NK-92 treated with Interleukin-12 subunit alpha and Interleukin-12 subunit beta, amount 100 ng/mL, for 24 hours (cell line): ENCODE measurements at places on chromosomes 2 and 18.

DNA sequence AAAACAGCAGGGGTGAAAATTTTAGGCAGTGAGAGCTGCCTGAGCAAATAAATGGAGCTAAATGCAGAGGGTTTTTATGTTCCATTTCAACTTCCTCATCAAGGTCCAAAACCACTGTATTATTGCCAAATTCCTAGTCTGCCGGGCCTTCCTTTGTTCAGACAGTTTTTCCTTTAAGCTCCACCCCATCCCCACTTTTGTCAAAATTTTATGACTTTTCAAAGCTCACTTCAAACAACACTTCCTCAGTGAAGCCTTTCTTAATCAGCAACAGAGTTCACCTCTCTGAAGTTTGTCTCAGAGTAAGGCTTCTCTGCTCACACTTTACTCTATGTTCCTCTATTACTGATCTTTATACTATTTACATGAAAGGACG is 81.3 kb downstream of the CERKL start:
- no peak for DNase-seq

- DNase-seq = no peak
Measured at GRCh38 chr2:104430852-104431251, 423.1 kb upstream of the POU3F3 start.

GRCh38 chr2:40625849-40626248 is 174.0 kb upstream of the SLC8A1 start:
- no peak for DNase-seq

DNA sequence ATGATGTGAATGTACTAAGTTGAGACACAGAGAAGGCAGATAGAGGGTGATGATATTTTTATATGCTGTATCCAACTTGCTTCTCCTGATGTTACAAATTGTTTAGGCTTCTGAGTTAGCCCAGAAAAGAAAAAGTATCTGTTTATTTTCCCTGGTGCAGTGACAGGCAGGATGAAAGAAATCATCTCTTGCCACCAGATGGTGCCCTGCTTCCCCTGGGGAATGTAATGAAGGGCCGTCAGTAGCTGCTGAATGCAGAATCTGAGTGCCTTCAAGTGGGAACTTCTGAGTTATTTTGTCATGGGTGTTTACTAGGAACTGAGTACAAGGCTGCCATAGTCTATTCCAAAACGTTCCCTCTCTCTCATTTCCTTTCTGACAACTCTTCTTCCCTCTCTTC is 525.6 kb downstream of the MBD2 start:
- DNase-seq = no peak

DNA sequence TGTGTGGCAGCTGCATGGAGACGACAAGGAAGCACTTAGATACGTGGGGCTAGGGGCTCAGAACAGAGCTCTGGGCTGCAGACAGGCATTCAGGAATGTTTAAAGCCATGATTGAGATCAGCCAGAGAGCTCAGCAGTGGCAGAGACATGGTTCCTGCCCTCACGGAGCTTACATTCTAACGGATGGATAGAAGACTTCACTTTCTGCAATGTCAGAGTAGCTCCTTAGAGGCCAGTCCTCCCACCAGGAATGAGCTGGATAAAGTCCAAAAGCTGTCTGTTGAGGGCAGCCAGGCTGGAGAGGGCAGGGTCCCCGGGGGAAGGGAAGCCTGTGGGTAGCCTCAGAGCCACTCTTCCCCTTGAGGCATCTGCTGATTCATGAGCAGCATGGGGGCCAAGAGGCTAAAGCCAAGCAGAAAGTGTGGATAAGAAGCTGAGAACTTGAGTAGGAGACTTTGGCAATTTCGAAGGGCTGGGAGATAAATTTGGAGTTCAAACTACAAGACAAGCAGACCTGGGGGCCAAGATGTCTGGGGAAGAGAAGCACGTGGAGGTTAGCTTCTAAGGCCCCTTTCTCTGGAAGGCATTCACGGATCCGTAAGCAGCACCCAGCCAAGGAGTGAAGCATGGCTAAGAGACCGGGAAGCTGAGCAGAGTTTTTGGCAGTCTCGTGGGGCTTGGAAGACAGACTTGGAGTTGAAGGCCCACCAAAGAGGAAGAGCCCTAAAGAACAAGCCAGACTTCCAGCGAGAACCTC is 9.7 kb upstream of the CIB4 start:
- DNase-seq = no peak
